ENCODE measurements at places on chromosomes 2 and 18.

DNA sequence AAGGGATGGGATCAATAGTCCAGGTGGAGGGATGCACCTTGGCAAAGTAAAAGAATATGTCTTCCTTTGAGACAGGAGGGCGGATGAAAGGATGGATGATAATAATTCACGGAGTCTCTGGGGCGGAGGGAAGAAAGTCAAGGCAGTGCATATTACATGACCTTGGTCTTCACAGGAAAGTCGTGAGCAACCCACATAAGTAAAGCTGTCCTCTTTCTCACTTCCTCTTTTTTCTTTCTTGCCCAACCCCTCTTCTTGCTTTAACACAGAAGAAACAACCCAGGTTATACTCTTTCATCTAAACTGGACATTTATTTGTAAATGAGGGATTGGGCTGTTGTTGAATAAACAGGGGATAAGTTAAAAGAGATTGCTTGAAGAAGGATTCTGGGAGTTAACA, 168.7 kb upstream of the SKOR2 start:
- no peak for DNase-seq

DNA sequence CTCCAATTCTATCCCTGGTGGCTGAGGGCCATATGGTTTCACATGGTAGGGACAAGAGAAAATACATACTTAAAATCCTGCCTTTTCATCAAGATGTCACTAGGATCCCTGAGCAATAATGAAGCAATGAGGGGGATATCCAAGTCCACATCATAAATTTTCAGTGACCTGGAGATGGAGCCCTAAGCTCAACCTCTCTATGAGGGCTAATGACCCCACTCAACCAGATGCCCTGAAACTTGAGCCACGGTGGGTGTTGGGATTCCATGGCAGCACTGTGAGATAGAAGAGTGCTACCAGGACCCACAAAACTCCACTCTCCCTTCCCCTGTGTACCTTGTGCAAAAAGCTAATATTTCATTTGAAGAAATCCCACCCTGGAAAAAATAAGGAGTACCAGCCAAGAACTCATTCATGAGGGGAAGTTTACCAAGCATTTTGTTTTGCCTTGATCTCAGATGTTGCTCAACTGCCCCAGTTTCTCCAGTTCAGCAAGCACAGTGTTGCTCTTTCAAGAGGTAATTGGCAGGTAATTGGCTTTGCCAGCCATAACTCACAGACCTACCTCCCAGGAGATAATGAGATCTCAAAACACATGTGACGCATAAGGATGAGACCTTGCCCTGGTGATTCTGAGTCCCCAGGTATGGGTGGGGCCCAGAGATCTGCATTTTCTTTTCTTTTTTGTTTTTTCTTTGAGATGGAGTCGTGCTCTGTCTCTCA, 51.0 kb upstream of the TTC39C start:
- DNase-seq: no peak

GRCh38 chr2:30230497-30231211, 680 bp upstream of the LBH start:
- no peak for DNase-seq

GRCh38 chr2:26086779-26087178, 52.9 kb downstream of the RAB10 start:
- no peak for DNase-seq

- DNase-seq: peak; percentile 53
Observed at GRCh38 chr2:37326285-37326684, 1.7 kb upstream of the PRKD3 start.

- no peak for DNase-seq
Observed at GRCh38 chr2:70673041-70673647, 94.9 kb downstream of the ADD2 start.

DNA sequence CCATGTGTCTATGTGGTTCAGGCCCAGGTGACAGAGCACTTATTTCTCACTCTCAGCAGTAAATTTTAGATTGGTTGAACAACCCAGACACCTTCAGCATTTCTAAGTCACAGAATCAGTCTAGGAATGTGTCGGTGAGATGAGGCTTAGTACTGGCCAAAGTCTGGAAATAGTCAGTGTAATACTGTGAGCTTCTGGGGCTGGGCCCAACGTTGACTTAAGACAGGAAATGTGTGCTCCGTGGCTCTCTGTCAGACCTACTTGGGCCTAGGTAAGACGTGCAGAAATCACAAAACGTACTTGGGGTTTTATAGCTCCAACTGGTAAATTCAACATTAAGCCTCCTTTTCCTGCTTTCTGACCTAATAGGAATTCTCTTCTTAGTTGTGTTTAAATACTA, 160.3 kb upstream of the COL3A1 start:
- no peak for DNase-seq

GRCh38 chr18:65372904-65373303, 377.9 kb upstream of the CDH7 start:
- DNase-seq: no peak

- DNase-seq: no peak
Observed at GRCh38 chr2:75025633-75026380, 67.4 kb downstream of the POLE4 start.

DNA sequence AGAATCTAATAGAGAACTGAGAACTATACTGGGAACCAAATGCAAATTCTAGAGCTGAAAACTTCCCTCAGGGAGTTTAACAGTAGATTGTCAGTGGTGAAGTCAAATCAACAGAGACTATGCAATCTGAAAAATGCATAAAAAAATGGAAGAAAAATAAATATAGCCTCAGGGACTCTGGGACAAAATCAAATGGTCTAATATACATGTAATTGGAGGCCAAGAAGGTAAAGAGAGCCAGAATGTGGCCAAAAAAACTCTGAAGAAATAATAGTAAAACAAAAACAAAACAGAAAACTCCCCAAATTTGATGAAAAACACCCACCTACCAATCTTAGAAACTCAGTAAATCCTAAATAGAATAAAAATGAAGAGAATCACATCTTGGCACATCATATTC, 16.5 kb downstream of the DNAJC27 start:
- DNase-seq: no peak

DNA sequence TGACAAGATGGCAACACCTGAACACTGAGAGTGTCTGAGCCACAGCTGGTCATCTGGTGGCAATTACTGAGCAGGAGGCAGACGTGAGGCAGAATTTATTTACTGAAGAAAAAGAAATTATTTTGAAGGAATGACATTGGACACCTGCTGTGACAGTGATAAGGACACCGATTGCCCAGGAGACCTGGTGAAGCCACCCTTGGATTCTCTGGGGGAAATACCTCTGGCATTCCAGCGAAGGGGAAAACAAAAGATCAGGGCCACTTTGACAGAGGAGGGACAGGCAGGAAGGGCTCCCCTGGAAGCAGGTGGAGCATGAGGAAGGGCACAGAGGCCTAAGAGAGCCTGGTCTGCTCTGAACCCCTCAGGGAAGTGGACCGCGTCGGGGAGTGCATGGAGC, 85.4 kb upstream of the ALPP start:
- DNase-seq: no peak

DNA sequence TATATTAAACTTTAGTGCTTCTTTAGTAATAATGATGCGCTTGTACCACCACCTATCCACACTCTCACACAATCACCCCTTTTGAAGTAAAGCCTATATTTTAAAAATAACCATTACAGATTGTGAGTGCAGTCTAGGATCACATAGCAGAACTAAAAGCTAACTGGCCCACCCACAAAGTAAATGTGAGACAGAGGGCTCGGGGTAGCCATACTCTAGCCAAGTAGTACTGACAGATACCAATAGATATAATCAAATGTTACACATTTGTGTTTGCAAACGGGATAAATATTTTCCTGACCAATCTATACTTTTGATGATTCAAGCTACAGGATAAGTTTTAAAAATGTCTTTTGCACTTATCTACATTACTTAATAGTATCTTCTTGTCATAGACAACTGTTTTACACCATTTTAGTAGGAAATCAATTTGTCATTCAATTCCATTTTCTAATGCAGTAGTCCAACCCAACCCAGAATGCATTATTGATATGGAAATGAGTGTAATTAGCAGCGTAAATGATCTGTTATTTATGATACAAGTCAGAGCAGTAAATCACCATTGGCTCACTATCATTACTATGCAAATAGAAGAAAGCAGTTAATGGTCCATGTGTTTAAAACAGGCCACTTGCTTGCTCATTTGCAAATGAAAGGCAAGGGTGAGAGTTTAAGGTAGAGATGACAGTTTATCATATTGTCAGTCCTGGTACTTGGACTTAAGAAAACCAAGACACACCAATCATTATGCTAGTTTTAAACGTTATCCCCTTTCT, 111.8 kb downstream of the ERBB4 start:
- no peak for DNase-seq

- DNase-seq: no peak
Observed at GRCh38 chr2:100197631-100198153, 55.3 kb upstream of the AFF3 start.

- DNase-seq: no peak
Observed at GRCh38 chr18:37313624-37314023, 252.0 kb downstream of the CELF4 start.

DNA sequence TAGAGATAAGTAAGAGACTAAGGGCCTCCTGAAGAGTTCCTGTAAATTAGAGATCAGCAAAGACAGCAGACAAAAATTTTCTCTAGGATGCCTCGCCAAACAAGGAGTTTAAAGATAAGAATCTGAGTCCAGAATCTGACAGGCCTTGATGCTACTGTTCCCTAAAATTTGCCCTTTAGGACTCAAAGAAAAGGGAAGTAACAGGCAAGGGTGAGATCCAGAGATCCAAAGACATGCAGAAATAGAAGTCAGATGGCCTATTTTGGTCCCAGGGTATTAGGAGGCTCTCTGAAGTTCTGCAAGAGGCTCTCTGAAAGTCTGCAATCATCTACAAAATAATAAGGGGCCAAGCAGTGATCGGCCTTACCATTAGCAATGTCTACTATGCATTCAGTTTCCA, 33.0 kb downstream of the GALNT5 start:
- DNase-seq: no peak

- DNase-seq: peak; percentile 67
Observed at GRCh38 chr2:201260302-201260800, at the start of gene CASP8. Gene CASP8 (plus strand): TSS chr2:201260536. CDS start chr2:201266487, 5,951 bp downstream.

DNA sequence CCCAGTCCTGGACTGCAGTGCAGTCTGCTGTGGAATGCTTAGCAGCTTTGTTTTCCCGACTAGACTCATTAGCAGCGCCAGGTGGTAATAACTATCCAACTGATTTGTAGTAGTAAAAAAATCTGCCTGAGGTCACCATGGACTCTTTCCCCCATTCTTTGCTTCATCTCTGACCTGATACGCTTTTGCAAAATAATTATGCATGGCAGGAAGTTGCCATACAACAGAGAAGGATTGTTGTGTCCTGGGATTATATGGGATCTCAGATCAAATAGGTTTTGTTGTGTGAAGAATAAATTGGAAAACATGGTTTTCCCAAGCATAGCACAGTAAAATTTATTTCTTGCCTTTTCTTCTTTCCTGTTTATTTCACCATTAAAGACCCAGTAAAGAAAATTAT, 72.4 kb upstream of the ATP5MC3 start:
- DNase-seq: no peak

GRCh38 chr2:28606986-28607441, 111.2 kb downstream of the PLB1 start:
- DNase-seq: no peak

DNA sequence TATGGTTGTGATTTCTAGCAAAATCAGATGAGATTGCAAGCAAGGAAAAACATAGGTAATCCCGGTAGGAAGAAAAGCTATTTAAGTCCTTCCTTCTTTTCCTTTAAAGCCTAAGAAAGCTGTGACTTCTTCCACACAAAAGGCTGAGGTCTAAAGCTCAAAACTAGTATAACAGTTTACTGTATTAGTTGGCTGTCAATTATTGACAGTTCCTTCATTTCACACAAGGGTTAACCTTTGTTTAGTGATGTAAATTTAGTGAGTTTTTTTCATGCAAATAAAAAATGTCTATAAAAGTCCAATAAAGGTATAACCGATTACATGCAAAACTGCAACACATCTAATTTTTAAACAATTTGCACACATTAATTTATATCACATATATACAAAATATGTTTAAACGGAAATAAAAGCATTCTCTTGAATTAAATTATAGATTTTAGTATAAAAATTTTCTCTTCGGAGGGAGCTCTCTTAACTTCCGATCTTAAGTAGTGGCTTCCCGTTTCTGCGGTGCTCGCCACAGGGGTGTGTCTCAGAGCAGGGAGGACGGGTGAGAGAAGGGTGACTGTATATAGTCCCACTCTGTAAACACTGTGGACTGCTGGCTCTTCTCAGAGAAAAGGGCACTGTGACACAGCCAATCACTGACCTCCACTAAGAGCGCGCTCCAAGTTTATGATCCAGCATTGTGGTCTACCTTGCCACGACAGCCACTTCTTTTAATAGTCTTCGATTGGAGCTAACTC, 33.4 kb downstream of the TTR start:
- no peak for DNase-seq

DNA sequence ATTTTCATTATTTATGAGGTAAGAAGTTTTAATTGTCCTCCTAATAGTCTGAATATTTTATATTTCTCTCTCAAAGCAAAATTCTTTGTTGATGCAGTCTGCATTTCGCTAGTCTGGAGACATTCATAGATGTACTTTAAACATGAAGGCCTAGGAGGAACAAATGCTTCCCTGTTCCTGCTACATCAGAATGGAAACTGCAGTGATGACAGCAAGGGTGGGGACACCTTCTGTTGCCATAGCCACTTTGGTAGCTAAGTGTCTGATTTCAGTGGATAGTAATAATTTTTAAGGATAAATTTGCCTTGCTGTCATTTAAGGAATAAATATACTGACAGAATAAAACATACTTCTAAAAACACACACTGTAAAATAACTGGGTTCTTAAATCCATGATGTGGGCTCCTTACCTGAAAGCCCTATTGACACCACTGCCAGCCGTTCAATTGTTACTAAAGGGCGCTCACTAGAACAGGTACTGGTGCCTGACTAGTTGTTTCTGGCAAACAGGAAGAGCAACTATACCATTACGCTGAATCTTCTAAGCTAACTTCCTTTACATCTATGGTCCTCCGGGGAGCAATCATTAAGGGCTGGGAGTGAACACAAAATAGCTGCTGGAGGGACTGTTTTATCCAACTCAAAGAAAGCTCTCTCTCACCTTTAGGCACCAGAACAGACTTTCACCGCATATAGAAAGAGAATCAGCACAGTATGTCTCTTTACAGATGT, 88.2 kb downstream of the TMEM131 start:
- no peak for DNase-seq

DNA sequence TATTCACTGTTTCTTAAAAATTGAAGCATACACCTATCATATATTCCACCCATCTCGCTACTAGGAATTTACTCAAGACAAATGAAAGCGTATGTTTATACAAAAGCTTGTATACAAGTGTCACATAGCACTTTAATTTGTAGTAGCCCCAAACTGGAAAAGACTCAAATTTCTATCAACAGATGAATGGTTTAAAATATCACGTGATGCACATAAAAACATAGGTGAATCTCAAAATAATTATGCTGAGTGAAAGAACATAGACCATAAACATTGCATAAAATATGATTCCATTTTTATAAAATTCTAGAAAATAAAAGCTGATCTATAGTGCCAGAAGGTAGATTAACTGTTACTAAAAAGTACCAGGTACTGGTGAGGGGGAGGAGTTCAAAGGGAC, 392.9 kb upstream of the LRATD1 start:
- no peak for DNase-seq
